DMS 273 treated with DMSO at 0.1 percent for 48 hours (cell line): ENCODE measurements at places on chromosomes 3 and 15.

DNA sequence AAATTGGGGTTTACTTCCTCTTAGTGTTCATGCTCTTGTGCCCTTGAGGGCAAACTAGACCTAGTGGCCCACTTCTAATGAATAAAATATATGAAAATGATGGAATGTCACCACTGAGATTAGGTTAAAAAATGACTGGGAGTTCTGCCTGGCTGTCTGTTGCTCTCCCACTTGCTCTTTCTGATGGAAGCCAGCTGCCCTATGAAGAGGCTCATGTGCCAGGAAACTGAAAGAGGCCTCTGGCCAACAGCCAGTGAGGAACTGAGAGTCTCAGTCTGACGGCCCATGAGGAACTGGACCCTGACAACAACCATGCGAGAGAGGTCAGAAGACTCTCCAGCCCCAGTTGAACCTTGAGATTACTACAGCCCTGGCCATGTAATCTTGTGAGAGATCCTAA is 107.1 kb upstream of the FHIT start:
- DNase-seq, result no peak

- peak; percentile 84 for DNase-seq
These were observed at the start of gene ADPGK for GRCh38 chr15:72783640-72784455. TSS of gene ADPGK (minus strand) at chr15:72783758. CDS start at chr15:72783691, 67 bp downstream.

GRCh38 chr3:148126956-148127355 is 570.7 kb upstream of the AGTR1 start:
- DNase-seq, result no peak

DNA sequence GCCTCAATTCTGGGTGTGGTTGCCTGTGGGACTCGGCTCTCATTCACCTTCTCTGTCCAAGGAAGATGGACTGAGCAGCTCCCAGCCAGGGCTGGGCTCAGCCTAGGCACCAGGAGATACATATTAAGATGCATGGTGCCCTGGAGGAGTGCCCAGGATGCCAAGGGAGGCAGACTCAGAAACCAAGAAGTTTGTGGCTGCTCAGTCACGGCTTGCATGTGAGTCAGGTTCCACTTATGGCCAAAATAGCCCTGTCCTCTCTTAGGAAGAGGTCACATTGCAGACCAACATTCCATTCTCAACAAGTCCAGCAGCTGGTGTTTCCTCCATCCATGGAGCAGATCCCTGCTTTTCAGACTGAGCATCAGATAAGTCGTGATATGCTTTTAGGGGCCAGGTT is 21.8 kb downstream of the CDCP1 start:
- no peak for DNase-seq

DNA sequence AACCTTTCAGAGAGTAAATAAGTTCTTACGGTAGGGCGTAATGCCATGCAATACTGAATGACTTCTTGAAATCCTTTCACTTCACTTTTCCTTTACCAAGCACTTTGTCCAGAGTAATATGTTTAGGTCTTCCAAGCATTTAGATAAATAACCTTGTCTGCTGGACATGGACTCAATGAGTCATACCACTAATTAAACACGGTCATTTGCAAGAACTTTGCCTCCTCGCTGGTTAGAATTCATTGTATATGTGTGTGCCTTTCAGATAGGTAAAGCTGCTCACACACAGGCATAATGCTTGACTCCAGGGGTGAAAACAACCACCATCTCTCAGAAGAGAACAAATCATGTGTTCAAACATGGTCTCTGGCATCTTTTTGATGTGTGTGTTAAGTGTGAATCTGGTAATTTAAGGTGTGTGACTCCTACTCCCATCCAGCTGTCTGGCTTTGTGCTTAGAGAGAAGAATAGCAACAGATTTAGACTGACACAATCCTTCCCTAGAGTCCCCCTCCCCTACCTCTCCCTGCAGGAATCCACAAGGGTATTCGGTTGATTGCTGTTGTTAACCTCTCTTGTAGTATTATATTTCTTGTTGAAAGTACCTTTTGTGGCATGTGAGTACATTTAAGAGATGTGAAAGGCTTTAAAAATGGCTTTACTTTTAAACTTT is 419.0 kb downstream of the CNTN4 start:
- DNase-seq, result no peak

DNA sequence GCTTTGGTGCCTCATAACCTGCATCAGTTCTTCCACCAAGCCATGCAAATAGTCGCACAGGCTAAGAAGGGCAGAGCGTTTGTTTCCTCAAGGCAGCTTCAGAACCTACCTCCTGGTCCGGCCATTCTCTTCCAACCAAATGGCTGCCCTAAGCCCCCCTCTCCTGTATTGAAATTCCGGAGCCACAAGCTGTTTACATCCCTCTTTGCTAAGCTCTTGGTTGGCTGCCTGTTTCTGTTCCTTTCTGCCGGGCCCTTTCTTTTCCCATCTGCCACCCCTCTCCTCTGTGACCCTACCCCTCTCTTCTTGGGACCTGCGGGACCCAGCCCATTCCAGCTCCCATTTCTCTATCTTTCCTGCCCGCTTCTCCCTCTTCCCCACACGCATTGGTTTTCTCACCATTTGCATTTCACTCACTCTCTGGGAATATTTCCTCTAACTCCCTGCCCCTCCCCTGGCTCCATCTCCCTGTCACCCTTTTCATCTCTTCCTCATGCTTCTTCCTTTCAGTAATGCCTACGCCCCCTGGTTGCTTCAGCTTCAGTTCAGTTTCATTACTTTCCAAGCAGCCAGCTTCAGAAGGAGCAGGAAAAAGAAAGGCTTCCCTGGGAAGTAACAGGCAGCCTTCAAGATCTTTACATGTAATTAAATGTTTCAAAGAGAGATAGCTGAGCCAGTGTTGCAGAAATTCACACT is 113.5 kb downstream of the RAB11A start:
- no peak for DNase-seq

DNA sequence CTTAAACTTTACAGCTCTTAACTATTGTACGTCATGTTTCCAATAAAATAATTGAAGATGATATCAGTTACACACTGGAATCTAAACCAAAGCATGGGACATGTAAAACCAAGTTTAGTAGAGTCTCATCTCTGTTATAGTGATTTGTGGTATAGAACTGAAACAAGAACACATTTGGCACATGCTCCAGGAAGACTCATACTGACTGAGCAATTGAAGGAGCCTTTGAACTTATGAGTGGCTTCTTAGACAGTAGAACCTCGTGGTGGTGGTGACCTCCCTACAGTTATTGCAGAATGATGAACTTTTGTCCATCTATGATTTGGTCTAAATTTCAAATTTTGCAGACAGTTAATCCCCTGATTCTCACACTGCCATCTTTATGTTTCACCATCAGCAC is 729.7 kb downstream of the ROBO1 start:
- no peak for DNase-seq

DNA sequence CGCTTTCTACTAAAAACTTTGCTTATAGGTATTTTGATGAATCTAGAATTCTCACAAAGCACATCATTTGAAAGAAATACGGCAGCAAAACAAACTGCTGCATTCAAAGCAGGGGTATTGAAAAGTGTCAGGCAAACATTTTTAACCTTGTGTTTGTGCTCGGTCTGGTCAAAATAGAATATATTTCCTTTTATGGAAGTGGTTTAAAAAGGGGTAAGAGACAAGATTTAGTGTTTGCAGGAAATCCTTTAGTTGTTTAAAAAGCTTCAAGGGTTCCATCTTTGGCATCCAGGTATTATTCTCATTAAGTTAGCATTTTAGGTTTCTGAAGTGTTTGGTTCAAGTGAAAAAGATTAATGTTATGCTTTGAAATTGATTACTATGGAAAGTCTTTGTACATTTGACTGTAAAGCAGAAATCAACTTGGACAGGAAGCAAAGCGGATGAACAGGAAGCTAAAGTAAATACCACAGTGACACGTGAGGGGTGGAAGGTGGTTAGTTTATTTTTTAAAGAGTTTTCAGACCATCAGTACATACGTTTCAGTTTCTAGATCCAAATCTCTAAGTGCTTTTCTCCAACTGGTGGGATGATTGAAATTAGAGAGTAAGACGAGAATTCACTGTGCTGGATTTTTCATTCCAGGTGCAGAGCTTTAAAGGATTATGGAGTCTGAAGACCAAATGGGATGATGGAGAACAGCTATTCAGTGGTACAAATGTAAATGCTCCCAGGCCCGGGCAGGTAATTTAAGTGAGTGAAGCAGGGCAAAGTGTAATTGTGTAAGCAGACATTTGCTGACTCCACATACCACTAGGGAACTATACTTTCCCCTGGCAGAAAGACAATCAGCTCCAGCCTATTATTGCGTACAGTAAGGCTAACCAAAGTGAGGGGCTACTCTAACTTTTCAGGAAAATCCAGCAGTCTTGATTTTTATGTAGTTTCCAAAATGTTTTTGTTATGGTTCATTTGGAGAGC is 341.8 kb upstream of the TBL1XR1 start:
- DNase-seq, result no peak

DNA sequence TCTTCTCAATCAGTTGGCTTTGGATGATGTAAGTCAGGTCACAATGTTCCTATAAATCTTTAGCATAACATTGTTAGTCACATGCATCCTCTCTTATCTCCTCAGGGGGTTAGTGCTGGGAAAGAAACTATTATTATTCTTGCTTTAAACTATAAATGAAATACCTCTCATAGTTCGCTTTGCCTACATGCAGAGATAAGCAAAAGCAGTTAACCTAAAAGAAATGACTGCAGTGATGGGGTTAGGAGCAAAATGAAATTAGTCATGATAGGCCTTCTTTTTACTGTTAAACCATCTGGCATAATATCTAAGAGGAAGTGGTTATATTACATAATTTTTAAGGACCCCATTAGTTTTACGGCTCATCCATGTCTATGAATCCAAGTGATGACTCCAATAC is 91.7 kb upstream of the IGSF10 start:
- DNase-seq, result no peak

DNA sequence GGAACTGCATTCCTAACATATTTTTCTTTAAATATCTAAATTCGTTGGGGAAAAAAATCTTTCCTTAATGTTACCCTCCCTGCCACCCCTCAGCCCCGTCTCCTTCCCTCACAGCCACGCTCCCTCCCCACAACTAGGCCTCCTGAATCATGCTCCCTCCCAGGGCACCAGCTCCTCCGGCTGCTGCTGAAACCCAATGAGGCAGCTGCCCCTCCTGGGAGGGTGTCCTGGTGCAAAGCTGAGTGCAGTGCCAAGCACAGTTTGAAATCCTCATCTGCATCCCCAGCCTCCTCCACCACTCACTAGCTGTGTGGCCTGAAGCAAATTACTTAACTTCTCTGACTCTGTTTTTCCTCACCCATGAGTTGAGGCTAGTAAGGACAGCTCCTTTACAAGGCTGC is 2.7 kb upstream of the NR2E3 start:
- no peak for DNase-seq

DNA sequence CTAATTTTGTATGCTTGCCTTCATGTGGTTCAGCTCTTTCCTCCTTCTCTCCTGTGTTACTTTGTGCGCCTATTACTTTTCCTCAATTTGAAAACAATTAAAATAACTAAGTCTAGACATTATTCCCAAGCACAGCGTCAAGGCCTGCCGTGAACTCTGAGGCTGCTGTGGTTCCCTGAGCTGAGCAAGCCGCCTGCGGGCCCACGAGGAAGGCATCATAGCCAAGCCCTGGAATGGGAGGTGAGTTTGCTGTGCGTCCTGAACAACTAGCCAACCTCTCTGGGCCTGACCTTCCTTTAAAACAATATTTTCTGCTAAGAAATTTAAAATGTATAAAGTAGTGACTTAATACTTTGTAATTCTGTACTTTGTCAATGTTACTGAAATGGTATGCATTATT is 327.2 kb downstream of the OCA2 start:
- no peak for DNase-seq
